ENCODE measurements at places on chromosomes 1 and 21. TPM values are rescaled to one million over a fixed set of nuclear protein-coding genes. Genes with fewer than 3 reads are reported as not detected.

GBP2 gene
- total RNA-seq, result 12.8 TPM

FAM151A gene
- not detected for total RNA-seq

DNA sequence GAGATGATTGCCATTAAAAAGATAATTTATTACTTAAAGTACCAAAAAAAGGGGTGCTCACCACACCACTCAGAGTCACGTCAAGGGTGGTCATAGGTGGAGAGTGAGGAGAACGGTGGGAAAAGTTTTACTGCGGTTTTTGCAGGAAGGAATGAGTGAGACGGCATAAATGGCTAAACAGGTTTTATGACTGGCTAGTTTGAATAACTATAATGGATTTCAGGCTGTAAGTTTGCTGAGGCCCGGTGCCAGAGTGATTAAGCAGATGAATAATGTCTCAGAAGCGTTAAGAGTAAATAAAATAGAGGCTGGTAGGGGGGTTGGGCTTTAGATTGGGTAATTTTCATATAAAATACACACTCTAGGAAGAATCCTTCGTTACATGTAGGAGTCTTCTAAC is 1337.8 kb downstream of the AMY1C start:
- no peak for DNase-seq
- H3K4me1 ChIP-seq, result no peaks in the 10 kb centered on the region
- H3K27me3 ChIP-seq, result no peaks in the 10 kb centered on the region
- no peaks in the 10 kb centered on the region for H3K36me3 ChIP-seq
- no peak overlapping the region for H3K4me3 ChIP-seq

- no peak for DNase-seq
- H3K27ac ChIP-seq, result no peak overlapping the region
- no peak overlapping the region for H3K4me3 ChIP-seq
- peaks cover 3% of the 10 kb centered on the region for H3K4me1 ChIP-seq
Observed at GRCh38 chr1:117341123-117341522, 26.1 kb upstream of the MAN1A2 start.

DNA sequence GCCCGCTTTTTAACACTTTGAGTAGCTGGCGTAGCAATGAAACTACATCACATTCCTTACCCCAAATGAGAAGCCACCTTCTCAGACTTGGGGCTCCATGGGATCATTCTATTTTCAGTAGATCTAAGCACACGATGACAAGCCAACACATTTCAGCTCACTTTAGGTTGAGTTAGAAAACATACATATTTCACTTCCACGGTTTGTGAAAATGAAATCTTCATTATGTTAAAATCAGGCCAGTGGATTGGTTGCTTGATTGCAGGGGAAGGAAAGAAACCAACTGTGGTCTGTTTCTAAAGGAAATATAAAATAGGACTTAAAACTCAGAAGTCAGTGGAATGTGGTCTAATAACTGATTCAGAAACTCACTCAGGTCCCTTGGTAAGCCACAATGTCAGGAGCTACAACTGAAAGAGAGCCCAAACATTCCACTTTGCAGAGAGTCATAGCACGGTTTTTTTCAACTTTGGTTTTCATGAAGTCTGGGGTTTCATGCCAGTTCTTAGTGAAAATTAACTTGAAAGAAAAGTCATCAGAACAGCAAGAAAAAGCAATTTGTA is 82.3 kb upstream of the TIAM1 start:
- H3K27ac ChIP-seq, result no peak overlapping the region
- no peaks in the 10 kb centered on the region for H3K27me3 ChIP-seq
- H3K4me1 ChIP-seq, result no peaks in the 10 kb centered on the region

- H3K4me1 ChIP-seq, result no peaks in the 10 kb centered on the region
- H3K27ac ChIP-seq, result no peak overlapping the region
- no peak overlapping the region for H3K4me3 ChIP-seq
- H3K27me3 ChIP-seq, result no peaks in the 10 kb centered on the region
- no peaks in the 10 kb centered on the region for H3K36me3 ChIP-seq
- no peak for DNase-seq
Observed at GRCh38 chr1:29490204-29490934, 254.0 kb downstream of the PTPRU start.

C1orf87 gene
- not detected for total RNA-seq

CD164L2 gene
- not detected for total RNA-seq

FYB2 gene
- not detected for total RNA-seq

- H3K27me3 ChIP-seq, result no peaks in the 10 kb centered on the region
- H3K27ac ChIP-seq, result no peak overlapping the region
- no peaks in the 10 kb centered on the region for H3K4me1 ChIP-seq
- no peak overlapping the region for H3K4me3 ChIP-seq
Observed at GRCh38 chr1:227893300-227893948, 54.3 kb downstream of the WNT9A start.

DNA sequence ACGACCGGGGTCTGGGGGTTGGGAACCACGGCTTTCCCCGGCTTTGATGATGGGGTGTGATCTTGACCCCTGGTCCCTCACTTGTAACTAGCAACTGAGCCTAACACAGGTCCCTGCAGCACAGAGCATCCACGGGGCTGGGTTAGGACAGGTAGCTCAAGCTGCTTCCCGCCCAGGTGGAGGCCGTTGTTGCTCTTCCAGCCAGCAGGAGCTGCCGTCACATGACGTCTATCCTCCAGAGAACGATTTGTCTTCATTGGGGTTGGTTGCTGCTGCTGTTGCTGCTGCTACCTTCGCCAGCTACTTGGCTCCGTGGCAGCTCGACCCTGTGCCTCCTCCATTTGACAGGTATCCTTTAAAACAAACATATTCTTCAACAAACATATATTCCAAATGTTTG is 74.3 kb upstream of the ADAR start:
- H3K27ac ChIP-seq, result no peak overlapping the region
- H3K36me3 ChIP-seq, result no peaks in the 10 kb centered on the region
- no peak overlapping the region for H3K4me3 ChIP-seq
- H3K4me1 ChIP-seq, result no peaks in the 10 kb centered on the region
- peaks cover 34% of the 10 kb centered on the region for H3K27me3 ChIP-seq

DNA sequence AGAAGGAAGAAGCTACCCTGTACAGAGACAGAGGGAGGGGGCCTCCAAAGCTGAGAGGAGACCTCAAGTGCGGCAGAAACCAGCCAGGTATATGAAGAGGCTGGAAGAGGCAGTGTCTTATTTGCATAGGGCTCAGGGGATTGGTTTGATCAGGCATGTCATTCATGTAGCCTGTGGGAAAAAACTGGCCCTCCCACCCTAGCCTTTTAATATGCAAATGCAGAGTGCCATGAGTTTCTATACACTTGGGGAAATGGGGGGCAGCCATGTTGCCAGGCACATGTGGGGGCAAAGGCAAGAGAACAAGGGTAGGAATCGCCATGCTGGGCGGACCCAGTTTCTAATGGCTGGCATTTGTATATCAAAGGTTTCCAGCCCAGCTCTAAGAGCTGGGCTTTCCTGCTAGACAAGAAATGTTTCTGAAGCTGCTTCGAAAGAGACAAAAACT is 172.7 kb downstream of the RASAL2 start:
- no peak for DNase-seq
- H3K27me3 ChIP-seq, result no peaks in the 10 kb centered on the region
- H3K4me1 ChIP-seq, result peaks cover 5% of the 10 kb centered on the region
- H3K4me3 ChIP-seq, result no peak overlapping the region
- H3K36me3 ChIP-seq, result no peaks in the 10 kb centered on the region

- no peak for DNase-seq
- H3K4me3 ChIP-seq, result no peak overlapping the region
- H3K4me1 ChIP-seq, result no peaks in the 10 kb centered on the region
- H3K27me3 ChIP-seq, result no peaks in the 10 kb centered on the region
Observed at GRCh38 chr1:160541622-160542302, 18.7 kb upstream of the SLAMF6 start.

- no peaks in the 10 kb centered on the region for H3K36me3 ChIP-seq
- no peaks in the 10 kb centered on the region for H3K4me1 ChIP-seq
- H3K27me3 ChIP-seq, result peaks cover 19% of the 10 kb centered on the region
- no peak for DNase-seq
Observed at GRCh38 chr21:34365809-34366208, 2.0 kb downstream of the KCNE2 start.

LRRC39 gene
- total RNA-seq, result 0.36 TPM

- H3K4me3 ChIP-seq, result no peak overlapping the region
- peaks cover 3% of the 10 kb centered on the region for H3K36me3 ChIP-seq
- no peak for DNase-seq
- H3K4me1 ChIP-seq, result no peaks in the 10 kb centered on the region
Observed at GRCh38 chr1:62613325-62613727, 16.0 kb downstream of the ANGPTL3 start.

CLCA4 gene
- total RNA-seq, result not detected

GRCh38 chr1:4004635-4005430 is 104.8 kb upstream of the C1orf174 start:
- no peaks in the 10 kb centered on the region for H3K36me3 ChIP-seq
- no peak overlapping the region for H3K27ac ChIP-seq

DNA sequence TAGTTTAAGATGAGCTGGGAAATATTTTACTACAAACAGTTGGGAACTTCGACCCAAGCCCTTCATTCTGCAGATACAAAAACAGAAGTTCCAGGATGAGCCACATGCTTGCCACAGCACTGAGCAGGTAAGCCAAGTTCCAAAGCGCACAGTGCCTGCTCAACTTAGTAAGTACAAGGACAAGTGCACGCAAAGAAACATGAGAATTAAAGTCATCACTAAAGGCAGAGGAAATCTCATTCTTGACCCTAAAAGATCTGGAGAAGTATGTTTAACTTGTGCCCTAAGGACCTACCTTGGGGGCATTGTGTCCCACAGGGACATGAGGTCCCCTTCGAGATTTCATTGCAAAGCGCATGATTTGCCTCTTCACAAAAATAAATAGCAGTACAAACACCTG is 1.2 kb upstream of the UBAP2L start:
- H3K27me3 ChIP-seq, result no peaks in the 10 kb centered on the region
- H3K4me3 ChIP-seq, result peak overlapping the region; percentile 80
- DNase-seq, result peak; percentile 47

DNA sequence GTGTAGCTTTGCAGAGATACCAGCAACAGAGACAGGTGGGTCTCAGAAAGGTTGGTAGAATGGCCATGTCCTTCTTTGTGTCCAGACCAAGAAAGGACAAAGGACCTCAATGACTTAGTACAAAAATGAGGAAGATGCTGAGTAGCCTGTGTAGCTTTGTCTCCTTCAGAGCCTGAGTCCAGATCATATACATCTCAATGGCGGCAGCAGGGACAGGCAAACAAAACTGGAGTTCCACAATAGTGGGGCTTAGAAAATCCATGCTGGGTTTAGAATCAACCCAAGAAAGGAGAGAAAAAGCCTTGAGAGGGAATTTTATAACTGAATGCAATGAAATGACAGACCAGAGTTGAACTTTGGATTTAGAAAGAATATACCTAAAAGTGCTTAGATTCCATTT is 339.0 kb downstream of the BRINP3 start:
- DNase-seq, result no peak
- no peaks in the 10 kb centered on the region for H3K27me3 ChIP-seq
- no peaks in the 10 kb centered on the region for H3K36me3 ChIP-seq
- H3K4me1 ChIP-seq, result no peaks in the 10 kb centered on the region

DNA sequence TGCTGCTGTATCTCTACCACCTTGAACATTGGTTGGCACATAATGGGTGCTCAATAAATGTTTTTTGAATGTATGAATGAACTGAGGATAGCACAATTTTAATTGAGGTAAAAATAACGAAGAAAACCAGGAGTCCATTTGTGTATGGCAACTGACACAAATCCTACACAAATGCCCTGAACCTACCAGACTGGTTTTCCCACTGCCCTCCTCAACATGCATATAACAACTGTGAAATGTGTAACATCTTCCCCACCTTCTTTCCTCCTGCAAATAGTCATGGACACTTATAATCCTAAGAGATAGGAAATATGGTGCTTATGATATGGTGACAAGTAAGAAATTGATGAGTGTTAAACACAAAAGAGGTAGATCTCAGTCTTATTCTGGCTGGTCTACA is 9.9 kb upstream of the LMO4 start:
- H3K27ac ChIP-seq, result no peak overlapping the region
- H3K36me3 ChIP-seq, result no peaks in the 10 kb centered on the region
- H3K27me3 ChIP-seq, result peaks cover 10% of the 10 kb centered on the region
- DNase-seq, result no peak

DNA sequence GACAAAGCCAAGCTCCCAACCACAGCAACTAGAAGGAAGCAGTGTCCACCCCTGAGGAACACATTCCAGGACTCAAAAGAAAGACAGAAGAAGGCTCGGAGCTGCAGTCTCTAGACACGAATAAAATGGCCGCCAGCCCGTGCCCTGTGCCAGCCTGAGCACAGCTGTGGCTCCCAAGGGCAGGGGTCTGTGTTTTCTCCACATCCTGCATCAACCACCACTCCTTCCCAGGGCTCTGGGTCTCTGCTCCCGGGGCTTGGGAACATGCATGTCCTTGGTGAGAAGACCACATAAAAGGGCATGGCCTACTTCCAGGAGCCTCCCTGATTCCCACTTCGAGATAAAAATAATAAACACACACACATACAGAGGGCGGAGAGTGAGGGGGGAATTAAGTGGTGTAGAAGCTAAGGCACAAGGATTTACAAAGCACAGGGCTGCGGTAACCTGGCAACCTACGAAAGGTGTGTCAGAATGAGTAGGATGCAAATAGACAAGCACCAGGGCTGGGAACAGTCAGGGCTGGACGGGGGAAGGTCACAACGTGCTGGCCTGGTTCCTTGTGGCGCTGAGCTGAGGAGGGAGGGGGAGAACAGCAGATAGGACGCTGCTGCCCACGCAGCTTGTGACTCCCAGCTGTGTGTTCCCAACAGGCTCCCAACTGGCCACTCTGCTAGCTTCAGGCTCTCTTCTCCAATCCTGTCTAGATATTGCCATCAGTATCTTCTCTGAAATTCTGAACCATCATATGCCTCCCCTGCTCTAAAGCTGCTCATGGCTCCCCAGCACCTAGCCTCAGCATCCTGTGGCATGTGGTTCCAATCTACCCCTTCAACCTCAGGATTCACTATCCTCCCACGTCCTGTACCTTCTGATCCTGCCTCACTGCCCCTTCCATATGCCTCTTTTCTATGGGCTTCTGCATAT is 72.5 kb downstream of the CD34 start:
- H3K27ac ChIP-seq, result no peak overlapping the region
- H3K4me3 ChIP-seq, result no peak overlapping the region
- H3K4me1 ChIP-seq, result no peaks in the 10 kb centered on the region

TNNI3K gene
- total RNA-seq, result 0.90 TPM

ADAMTS4 gene
- total RNA-seq, result 0.72 TPM

DNA sequence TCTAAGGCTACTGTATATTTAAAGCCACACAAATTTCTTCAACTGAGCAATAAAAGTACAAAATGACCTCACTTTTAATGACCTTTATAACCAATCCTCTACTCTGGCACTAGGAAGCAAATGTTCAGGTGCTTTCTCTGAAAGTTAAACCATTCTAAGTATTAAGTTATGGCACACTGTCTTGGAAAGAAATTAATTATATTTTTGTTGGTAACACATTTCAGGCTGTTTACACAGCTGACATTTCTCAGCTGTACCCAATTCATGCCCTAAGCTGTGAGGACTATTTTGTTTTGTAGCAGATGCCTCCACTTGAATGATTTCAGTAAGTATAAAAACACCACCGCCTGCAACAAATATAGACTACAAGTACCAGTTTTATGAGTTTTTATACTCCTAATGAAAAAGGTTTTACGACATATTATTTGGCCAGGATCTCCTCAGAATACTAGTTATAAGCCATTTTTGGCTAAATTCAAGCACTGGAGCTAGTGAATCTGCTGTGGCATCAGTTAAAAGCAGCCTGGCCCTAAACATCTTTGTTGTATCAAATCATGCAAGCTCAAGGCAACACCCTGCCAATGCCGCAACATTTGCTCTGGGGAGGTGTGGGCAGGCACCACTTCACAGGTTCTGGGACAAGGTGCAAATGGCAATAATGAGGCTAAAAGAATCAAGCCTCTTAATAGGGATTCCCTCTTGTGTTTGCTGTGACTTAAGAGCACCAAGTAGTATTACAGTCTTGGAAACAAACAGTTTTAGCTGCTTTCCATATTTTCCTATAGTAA is 228.4 kb upstream of the DMRTA2 start:
- no peaks in the 10 kb centered on the region for H3K27me3 ChIP-seq
- H3K36me3 ChIP-seq, result no peaks in the 10 kb centered on the region
- no peak overlapping the region for H3K27ac ChIP-seq
- no peaks in the 10 kb centered on the region for H3K4me1 ChIP-seq
- H3K4me3 ChIP-seq, result no peak overlapping the region
- DNase-seq, result no peak

Data from IMR-90 (cell line).